Suppressor macrophage (primary cell): ENCODE measurements at places on chromosomes 2 and 18.

DNA sequence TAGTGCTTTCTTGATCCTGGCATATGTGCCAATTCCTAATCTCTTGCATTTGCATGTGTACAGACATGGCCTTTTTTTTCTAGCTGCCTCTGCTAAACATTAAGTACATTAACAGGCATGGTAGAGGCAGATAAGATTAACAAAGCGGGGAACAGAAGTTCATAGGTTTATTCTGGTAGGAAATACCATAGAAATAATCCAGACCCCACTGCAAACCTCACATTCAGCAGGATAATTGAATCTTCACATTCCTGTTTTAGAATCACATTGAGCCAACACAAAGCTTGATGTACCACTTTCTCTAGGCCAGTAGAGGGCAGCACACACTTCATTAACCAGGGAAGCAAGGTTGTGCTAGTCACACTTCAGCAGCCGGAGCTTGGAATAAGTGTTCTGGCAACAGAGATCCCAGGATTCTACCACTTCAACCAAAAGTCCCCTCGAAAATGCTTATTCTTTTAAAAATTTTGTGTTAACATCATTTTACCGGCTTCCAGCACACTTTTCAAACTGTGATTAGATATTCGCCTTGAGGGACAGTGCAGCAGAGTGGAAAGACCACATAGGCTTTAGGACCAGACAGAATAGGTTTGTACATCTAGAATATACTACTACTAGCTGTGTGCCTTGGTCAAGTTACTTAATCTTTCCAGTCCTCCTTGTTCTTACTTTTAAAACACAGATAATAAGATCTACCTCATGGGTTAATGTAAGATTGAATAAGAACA lies 420.2 kb upstream of the CHST9 start:
- peak; percentile 48 for DNase-seq

DNA sequence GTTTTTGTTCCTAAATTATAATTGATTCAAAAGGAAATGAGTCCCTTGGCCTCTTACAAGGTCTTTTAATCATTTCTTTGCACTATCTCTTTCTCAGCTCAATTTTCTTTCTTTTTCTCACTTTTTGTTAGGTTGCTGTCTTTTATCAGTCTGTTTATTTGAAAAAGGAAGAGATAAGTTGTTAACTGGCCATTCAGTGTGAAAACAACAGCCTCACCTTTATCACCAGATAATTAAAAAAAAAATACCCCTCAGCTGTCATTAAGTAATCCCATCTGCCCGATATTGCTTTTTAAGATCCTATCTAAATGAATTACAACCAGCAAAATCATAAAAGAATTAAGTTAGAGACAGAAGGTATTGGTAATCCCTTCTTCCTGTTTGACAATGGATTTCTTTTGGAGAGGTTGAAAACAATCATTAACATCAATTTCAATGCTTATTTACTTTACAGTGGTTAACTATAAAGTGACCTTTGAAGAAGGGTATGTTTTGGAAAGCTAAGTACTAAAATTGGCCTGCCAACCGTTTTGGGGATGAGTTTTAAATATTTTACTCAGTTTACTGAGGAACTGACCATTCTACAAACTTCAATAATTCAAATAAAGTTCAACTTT lies 104.9 kb downstream of the TGIF1 start:
- no peak for DNase-seq

DNA sequence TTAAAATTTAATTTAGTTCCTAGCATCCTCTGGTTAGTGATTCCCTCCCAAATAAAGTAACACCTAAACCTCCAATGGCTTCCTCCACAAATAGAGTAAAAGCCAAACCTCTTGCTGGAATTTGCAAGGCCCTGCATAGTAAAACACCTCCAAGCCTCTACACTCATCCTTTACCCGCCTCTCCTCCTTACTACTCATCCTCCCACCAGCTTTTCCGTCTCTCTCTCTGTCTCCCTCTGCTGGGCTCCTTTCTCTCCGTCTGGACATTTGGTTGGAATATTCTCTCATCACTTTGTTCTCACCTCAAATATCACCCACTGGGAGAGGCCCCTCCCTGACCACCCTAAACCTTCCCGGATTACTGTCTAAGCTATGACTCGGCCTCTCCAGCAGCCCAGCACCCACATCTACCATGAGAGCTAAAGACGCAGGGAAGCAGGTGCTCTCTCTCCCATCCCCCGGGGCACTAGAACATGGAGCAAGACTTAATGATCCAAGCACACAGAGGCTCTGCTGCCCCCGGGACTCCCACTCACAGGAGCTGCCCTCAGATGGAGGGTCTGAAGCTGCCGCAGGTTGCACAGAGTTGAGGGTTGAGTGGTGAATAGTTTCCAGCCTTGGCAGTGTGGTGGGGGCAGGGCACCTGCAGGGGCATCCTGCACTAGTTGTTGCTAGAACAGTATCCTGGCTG lies 167.2 kb downstream of the FBXO15 start:
- DNase-seq, result peak; percentile 14

DNA sequence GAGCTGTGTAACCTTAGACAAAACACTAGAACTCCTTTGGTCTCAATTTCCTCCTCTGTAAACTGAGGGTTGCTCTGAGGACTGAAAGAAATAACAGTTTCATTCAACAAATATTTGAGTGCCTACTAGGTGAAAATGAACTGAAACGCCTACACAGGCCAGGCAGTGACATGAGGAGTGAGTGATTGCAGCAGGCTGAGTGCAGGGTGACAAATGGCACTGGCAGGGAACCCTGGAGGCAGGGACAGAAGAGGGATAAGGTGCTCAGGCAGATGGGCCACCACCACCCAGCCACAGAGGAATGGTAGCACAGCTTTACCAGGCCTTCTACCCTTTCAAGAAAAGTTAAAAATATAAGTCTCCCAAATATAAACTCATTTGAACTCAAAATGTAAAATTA lies 11.5 kb upstream of the RNU4ATAC start:
- DNase-seq, result no peak

DNA sequence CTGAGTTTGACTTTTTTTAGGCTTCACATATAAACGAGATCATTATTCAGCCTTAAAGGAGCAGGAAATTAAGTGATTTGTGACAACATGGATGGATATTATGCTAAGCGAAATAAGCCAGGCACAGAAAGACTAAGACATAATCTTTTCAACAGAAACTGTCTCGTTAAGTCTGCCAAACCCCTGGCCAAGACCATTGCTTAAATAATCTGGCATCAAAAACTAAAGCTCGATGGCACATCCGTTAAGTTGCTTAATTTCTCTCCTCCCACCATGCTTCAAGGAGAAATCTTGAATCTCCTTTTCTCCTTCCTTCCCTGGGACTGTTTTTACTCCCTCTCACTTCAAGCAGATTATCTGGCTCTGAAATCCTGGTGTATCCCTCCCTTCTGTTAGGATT lies 140.3 kb downstream of the GALNT14 start:
- DNase-seq, result no peak

DNA sequence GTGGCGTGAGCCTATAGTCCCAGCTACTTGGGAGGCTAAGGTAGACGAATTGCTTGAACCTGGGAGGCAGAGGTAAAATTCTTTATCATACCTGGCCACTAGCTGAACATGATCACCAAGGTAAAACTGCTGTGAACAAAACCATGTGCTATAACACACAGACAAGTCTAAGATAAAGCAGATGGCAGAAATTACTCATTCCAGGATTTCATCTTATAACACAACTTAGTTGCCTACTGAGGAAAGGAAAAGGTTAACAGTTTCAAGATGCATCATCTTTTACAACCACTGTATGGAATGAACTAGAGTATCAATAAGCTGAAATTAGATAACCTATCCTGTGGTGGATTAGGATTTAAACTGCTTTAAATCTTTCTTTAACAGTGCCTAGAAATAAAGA lies 8.3 kb downstream of the ARL5A start:
- no peak for DNase-seq

DNA sequence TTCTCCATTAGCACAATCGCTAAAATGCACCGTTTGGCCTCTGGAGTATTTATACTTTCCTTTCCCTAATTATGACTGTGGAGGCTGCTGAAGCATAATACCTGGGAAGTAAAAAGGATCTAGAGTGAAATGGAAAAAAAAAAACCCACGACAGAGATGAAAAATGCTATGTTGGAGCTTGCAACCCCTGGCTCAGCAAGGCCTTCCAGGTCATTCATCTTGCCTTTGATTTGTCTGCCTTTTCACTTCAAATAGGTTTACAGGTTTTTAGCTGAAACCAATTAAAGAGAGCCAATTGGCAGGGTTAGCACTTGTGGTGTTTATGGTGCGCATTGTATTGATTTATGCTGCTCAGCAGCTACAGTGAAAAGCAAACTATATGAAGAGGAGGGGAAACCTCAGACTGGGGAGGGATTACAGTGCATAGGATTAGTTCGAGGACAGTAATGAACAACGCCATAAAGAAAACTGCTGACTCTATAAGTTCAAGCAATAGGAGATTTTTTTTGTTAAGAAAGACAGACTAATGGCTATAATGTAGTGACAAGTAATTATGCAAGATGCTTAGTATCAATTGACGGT lies 347.9 kb downstream of the MEIS1 start:
- no peak for DNase-seq

DNA sequence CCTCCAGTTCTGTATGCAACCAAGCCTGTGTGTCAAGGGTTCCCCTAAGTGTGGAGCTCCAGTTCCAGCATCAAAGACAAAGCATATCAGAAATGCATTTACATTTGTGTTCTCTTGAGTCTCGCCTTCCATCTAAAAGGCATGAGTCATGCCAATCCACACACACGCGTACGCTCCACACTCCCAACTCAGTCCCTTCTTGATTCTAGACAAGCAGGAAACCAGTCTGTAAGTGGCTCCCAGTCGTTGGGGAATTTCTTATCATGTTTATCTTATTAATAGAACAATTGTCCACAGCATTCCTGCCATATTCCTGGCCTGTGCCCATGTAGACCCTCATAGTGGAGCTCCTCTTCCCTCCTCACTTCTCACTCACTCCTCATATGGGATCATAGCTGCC lies 86.4 kb upstream of the SLC35G4 start:
- no peak for DNase-seq

GRCh38 chr2:71816815-71817214 lies 330.8 kb downstream of the CYP26B1 start:
- DNase-seq, result no peak
